ENCODE measurements at places on chromosomes 16 and 17.

- DNase-seq = no peak
These were observed 5.2 kb downstream of the ITPRIPL2 start for GRCh38 chr16:19118938-19119431.

DNA sequence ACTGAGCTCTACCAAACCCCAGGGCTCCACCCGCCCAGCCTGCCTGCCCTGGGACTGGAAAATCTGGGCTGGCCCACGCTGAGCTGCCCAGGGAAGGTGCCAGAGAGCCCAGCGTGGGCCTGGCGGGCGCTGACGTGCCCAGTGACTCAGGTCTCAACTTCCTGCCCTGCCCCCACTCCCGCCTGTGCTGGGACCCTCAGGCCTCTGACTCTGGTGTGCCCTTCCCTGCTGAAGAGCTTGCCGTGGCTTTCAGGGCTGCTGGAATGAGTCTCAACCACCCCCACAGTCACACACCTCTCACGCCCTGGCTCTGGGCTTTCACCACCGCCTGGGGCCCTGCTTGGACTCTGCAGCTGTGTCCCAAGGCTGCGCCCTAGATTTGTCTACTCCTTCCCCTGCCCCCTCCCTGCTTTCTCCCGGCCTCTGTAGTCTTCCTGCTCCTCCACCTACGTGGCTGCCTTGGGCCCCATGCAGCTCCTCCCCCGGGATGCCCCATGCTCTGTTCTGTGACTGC, 10.4 kb downstream of the LLGL1 start:
- no peak for DNase-seq

- no peak for DNase-seq
These were observed 11.0 kb upstream of the KRT17 start for GRCh38 chr17:41635121-41636097.

- DNase-seq = no peak
These were observed 224.1 kb downstream of the GSG1L start for GRCh38 chr16:27839419-27839818.

DNA sequence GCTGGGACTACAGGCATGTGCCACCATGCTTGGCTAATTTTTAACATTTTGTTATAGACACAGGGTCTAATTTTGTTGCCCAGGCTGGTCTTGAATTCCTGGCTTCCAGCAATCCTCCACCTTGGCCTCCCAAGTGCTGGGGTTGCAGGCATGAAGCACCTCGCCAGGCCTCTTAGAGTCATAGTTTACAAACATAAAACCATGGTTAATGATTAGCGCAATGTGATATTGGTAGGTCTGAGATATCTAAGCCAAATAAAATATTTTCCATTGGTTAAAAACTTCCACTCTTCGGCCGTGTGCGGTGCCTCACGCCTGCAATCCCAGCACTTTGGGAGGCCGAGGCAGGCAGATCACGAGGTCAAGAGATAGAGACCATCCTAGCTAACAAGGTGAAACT, 16.6 kb downstream of the TXNDC11 start:
- DNase-seq = no peak

DNA sequence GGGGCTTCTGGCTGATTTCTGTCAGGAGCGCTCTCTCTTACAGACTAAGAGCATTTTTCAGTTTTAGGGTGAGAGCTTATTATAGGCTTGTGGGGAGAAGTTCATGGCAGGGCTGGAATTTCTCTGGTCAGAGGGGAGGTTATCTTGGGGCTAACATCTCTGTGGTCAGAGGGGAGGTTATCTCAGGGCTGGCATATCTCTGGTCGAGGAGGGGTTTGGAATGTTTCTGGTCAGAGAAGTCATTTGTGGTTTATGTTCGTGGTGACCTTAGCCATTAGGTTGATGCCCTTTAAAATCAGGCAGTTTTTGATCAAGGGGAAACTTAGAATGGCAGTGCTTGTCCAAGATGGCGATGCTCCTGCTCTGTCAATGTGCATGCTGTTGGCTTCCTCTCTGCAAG, 10.8 kb upstream of the USP31 start:
- no peak for DNase-seq
